ENCODE measurements at places on chromosomes 5 and 9. TPM values are rescaled to one million over a fixed set of nuclear protein-coding genes. Genes with fewer than 3 reads are reported as not detected.

Gene SLF1
- 9.7 TPM for total RNA-seq

Gene CDH9
- total RNA-seq, result 0.10 TPM

Gene SLC6A7
- not detected for total RNA-seq

Gene P4HA2
- 25.1 TPM for total RNA-seq

Gene SPATA24
- total RNA-seq, result 5.5 TPM

Gene TMEFF1
- 2.2 TPM for total RNA-seq

Gene ALDH1B1
- 34.2 TPM for total RNA-seq

Gene RPS14
- 1,959 TPM for total RNA-seq

Gene IL5
- total RNA-seq, result not detected

Gene TRAF1
- total RNA-seq, result 4.7 TPM

Gene JADE2
- 80.0 TPM for total RNA-seq

Gene CDKN2A
- not detected for total RNA-seq

Gene CYLC2
- not detected for total RNA-seq

Gene PCDHAC1
- 0.59 TPM for total RNA-seq

Gene SLC45A2
- not detected for total RNA-seq

Gene LEAP2
- 1.4 TPM for total RNA-seq

Gene ELOVL7
- total RNA-seq, result 2.9 TPM

Gene FRRS1L
- 2.3 TPM for total RNA-seq

Gene CDKN2B
- 0.05 TPM for total RNA-seq

Gene PCDHGA10
- 0.69 TPM for total RNA-seq

Gene CEP120
- total RNA-seq, result 20.1 TPM

Gene TMEM252
- total RNA-seq, result not detected

Gene HACD4
- 0.13 TPM for total RNA-seq

Gene IFNE
- 0.44 TPM for total RNA-seq

Gene FBXO10
- 39.8 TPM for total RNA-seq
